ENCODE measurements at places on chromosomes 1 and 21.

DNA sequence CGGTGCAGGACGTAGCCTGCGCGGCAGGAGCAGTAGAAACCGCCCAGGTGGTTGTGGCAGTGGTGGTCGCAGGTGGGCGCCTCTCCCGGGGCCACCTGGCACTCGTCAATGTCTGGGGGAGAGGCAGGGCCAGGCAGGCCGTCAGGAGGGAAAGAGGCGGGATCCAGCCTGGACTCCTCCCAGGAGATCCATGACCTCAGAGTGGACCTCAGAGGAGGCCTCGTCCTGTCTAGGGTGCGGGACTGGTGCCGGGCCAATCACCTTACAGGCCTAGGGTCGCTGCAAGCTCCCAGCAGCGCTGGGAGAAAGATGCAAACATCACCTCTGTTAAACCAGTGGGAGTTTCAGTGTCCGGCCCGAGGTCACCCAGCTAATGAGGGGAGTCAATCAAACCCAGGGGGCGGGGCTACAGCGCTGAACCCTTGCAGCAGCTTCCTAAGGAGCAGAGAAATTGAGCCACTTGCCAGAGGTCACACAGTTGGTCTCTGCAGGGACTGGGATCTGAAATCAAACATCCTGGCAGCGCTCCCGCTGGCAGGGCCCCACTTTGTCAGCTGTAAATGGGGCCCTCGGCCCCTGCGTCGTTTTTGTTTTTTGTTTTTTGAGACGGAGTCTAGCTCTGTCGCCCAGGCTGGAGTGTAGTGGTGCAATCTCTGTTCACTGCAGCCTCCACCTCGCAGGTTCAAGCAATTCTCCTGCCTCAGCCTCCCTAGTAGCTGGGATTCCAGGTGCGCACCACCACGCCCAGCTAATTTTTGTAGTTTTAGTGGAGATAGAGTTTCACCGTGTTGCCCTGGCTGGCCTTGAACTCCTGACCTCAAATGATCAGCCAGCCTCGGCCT lies 1.4 kb downstream of the MASP2 start:
- no peak for DNase-seq

DNA sequence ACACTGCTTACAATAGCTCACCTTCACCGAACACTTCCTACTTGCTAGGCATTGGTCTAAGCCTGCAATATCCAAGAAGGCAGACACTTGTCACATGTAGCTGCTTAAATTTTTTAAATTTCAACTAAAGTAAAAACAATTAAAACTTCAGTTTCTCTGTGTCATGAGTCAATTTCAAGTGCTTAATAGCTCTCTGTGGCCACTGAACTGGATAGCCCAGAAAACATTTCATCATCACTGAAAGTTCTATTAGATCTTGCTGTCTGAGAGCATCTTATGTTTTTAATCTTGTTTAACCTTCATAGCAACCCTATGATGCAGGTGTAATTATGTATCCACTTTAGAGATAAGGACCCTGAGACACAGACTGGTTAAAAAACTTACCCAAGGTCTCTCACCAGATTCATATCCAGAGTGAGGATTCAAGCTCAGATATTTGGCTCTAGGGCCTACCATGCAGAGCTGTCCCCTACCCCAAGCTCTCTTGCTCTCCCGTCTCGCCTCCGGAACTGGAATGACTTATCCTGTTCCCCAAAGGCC lies 2.6 kb upstream of the FCRL6 start:
- DNase-seq, result no peak

GRCh38 chr1:229835226-229835625 lies 209.2 kb downstream of the URB2 start:
- no peak for DNase-seq

DNA sequence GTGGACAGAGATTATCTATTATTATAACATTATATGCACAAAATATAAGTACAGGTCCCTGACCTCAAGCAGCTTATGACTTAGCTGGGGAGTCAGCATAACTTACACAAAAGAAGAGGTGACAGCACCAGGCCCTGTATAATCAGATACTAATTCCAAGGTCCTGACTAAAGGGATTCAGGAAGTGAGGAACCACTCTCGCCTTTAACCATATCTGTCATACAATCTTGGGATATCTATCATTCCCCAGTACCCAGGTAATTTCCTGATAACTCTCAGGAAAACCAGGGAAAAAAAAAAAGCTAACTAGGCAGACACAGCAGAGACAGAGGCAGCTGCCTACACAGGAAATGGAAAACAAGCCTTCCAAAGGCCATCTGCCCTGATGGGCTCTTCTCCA lies 78.5 kb upstream of the CAMK1G start:
- no peak for DNase-seq

GRCh38 chr1:101652484-101652883 lies 344.2 kb downstream of the OLFM3 start:
- DNase-seq, result no peak

- DNase-seq, result no peak
These were observed 59.2 kb downstream of the IARS2 start for GRCh38 chr1:220153147-220153546.

DNA sequence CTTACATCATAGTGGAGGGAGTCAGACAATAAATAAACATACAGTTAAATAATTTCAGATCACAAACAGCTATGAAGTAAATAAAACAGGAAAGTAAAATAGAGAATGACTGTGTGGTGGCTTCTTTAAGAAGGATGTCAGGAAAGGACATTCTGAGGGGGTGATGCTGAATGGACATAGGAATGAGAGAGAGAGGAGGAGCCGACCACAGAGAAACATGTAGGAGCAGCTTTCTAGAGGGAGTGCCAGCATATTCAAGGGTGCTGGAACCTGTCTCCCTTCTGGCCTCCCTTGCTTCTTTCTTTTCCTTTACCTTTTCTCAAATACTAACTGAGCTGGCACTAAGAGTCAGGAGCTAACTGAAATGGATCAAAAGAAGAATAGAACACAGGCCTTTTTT lies 20.5 kb upstream of the BCL10 start:
- DNase-seq, result no peak

GRCh38 chr1:100762461-100762860 lies 42.9 kb downstream of the VCAM1 start:
- no peak for DNase-seq

DNA sequence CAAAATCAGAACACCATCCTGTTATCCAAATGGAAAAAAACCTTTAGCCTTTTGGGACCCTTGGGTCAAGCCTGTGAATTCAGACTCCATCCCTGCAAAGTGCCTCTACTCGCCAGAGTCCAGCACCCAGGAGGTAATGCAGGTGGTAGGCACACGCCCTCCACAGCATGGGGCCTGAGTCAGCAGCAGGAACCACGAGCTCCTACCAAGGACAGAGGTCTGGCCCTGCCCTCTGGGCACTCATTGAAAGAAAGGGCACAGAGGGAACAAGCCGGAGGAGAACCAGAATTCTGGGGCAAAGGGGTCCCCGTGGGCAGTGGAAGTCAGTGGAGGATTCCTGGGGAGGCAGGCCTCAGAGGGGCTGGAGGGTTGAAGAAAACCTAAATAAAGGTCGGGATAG lies 438.1 kb downstream of the NPHP4 start:
- no peak for DNase-seq

DNA sequence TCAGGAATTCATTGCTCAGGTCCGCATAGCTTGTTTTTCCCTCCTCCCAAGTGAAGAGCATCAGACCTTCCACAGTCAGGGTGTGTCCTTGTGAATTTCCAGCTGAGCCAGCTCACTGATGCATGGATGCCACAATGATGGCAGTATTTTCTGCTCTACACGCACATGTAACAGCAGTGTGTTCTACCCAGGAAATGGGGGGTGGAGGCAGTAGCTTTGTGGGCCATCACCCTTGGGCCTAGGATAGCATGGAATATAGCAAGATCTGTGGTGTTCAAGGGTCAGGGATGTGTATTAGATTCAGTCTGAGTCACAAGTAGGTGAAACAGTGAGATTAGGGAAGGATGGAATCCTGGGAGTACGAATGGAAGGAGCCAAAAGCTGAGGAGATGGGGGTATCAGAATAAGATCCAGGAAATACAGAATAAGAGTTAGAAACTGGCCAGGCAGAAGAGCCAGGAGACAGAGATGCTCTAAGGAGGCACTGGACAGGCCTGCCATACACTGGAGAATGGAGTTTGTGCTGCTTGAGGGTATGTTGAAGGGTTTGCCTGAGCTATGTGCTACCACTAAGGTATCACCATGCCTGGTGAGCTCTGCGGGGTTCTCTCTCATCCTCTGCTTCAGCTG lies 90.6 kb upstream of the CNIH3 start:
- no peak for DNase-seq

GRCh38 chr1:160049101-160049500 lies 17.3 kb upstream of the PIGM start:
- DNase-seq, result no peak

DNA sequence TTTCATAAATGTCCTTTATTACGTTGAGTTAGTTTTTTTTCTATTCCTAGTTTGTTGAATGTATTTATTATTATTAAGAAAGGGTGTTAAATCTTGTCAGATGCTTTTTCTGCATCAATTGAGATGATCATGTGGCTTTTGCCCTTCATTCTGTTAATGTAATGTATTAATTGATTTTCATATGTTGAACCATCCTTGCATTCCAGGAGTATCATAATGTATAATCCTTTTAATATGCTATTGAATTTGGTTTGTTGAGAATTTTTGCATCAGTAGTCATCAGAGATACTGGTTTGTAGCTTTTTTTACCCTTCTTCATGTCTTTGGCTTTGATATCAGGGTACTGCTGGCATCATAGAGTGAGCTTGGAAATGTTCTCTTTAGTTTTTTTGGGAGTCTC lies 100.0 kb downstream of the POFUT2 start:
- DNase-seq, result no peak

DNA sequence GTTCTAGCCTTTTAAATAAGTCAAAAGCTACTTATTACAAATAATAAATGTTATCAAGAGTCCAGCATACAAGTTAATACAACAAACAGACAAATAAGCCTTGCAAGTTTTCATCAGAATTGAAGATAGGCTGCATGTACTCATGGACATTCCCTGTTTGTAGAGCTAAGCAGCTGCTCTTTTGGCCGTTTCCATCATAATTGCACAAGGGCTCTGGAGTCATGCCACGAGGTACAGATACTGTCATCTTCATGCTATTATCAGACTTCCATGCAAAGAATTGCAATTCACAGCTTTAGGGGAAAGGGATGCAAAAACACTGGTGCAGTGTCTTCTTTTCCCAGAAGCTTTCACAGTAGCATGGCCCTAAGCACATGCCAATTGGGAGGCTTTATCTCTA lies 52.8 kb upstream of the TBX15 start:
- no peak for DNase-seq

- DNase-seq, result no peak
These were observed 711 bp downstream of the TRNP1 start for GRCh38 chr1:26994020-26994786.

DNA sequence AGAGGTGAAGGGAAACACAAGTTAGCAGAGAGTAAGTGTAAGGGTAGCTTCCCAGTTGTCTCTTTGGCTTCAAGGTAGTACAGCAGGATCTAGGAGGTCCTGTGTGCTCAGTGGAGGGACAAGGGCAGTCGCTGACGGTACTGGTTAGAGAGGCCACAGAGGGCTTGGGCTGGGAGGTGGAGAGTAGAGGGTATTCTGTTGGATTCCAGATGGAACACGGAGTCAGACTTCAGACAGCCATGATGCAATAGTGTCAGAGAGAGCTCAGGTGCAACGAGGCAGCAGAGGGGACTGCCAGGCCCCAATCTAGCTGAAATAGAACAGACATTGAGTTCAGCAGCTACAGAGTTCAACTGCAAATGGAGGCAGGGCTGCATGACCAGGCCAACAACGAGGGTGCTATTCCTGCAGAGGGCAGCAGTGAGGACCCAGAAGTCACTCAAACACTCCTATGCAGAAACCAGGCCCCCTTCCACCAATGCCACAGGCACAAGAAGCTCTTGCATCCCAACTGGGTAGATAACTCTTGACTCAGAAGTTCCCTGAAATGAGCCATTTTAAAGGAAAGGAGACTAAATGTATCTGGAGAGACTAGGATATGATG lies 325.0 kb upstream of the ESRRG start:
- DNase-seq, result no peak

GRCh38 chr1:239861985-239862384 lies 229.7 kb upstream of the FMN2 start:
- DNase-seq, result no peak

DNA sequence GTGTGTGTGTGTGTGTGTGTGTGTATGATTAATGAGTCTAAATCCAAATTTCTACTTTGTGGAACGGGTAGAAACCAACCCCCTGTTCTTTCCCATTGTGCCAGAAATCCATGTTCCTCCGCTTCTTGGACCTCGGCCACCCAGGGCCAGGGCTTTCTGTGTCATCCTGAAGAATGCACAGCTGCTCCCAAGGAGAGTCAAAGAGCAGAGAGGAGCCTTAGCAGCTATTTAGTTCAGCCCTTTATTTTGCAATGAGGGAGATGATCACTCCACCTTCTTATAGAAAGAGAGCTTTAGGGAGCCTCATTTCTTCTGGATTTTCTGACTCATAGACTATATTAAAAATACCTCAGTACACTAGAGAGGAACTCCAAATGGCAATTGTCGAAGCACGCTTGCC lies 489.3 kb upstream of the VAMP3 start:
- DNase-seq, result no peak

GRCh38 chr21:39373634-39374033 lies 24.7 kb upstream of the HMGN1 start:
- no peak for DNase-seq

- peak; percentile 38 for DNase-seq
These were observed 921 bp upstream of the MIB2 start for GRCh38 chr1:1614204-1614953.

DNA sequence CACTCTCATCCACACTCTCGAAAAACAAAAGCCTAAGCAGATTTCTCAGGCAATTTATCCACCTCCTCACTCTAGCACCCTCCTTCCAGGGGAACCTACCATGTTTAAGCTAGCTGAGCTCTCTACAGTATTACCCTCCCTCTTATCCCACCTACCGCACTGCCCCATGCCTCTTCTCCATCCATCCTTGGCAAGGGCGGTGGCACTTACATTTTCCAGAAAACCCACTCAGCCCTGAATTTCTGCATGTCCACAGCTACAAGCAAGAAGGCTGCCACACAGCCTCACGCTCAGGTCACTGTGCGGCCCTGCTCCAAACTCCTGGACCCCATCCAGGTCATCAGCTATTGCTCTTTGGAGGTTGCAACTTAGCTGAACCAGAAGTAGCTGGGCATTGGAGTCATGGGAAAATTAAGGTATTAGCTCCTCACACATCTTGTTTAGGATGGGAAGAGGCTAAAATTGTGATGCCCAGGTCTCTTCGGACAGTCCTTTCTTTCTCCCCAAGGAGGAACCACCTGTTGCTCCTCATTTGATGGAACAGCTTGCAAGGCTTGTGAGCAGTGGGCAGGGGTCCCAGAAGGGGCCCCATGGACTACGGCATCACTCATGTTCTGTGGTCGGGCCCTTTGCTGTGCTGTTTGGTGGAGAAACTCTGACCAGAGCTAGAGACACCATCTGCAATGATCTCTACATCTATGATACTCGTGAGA lies 1.1 kb downstream of the KLHDC9 start:
- no peak for DNase-seq

Measured in stimulated activated CD4-positive, alpha-beta T cell treated with anti-CD3 and anti-CD28 coated beads, Interleukin-15, amount 100 ng/mL, for 1 hour (primary cell).